Activated CD8-positive, alpha-beta memory T cell treated with anti-CD3 and anti-CD28 coated beads for 24 hours (primary cell): ENCODE measurements at places on chromosomes 3 and 15.

GRCh38 chr3:188007897-188008296, 146.1 kb upstream of the LPP start:
- DNase-seq = no peak

DNA sequence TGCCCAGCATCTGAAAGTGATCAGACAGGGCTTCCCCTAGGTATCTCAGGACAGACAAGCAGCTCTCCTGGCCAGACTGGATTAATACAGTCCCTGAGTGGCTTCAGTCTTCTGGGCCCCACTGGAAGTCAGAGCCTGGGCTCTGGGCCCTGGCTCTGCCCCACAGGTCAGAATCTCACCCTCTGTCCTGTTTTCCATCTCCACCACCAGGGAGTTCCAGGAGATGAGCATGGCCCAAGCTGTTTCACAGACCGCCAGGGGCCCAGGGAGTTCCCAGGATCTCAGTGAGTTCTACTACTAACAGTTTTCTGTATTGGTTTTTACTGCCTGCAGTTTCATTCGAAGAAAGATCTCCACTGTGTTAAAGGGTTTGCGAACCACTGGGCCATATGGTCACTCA, 131.5 kb downstream of the MEX3B start:
- no peak for DNase-seq

DNA sequence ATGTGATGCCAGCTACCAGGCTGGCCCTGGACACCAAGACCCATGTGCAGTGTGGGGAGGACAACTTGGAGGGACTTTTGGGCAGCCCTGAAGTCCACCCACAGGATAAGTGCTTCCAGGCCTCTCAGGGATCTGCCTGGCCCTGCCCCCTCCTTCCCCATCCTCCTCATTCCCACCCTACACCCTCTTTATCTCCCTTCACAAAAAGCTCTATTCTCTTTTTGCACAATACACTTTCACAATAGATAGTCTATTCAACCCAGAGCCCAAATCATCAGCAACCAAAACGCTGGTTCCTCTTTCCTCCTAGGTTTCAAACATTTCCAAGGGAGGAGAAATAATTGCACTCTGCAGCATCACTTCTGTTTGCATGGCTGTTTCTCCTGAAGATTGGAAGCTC, 7.8 kb upstream of the ZNF710 start:
- no peak for DNase-seq

- no peak for DNase-seq
Measured at GRCh38 chr3:85726241-85726640, 767.5 kb downstream of the CADM2 start.

GRCh38 chr3:27504749-27505148, 20.6 kb upstream of the SLC4A7 start:
- DNase-seq = no peak

DNA sequence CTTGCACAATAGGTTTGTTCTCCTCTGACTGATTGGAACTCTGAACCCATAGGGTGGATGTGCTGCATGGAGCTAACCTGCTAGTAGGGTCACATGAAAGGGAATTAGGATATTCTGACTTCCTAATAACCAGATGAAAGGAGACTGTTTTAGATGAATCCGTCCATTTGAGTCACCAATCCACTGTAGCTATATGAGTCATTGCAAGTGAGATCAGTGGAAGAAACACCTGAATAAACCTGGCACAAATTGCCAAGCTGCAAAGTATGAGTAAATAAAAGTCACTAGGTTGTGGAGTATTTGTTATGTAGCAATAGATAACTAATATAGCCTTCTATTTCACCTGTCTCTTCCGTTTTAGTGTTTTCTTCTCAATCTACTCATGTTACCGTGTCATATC, 584.4 kb downstream of the PDCD6IP start:
- DNase-seq = no peak

DNA sequence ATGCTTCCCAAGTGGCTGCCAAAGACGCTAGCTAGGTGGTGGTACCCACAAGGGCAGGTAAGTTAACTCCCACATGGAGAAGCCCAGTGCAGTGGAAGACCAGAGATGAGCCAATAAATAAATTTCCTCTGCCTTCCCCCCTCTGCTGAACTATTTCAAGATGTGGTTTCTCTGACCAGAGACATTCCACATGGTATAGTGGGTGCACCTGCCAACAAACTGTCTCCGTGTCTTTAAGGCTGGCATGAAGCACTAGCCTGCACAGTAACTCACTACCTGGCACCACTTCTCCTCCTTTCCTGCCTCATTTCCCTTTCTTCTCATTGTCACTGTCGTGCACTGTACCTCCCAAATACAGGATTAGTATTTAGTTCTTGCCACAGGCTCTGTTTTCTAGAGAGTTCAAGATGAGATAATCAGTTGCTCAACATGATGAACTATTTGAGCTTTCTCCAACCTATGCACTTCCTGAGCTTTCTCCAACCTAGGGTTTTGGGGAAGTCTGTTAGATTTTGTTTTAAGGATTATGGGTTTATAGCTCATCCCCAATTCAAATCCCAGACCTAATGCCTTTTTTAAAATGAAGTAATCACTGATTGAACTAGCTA, 8.4 kb upstream of the CRTAP start:
- DNase-seq = no peak

GRCh38 chr15:81882504-81882903, 163.3 kb downstream of the MEX3B start:
- no peak for DNase-seq

- DNase-seq = no peak
Measured at GRCh38 chr15:51368751-51369450, 27.4 kb downstream of the GLDN start.

DNA sequence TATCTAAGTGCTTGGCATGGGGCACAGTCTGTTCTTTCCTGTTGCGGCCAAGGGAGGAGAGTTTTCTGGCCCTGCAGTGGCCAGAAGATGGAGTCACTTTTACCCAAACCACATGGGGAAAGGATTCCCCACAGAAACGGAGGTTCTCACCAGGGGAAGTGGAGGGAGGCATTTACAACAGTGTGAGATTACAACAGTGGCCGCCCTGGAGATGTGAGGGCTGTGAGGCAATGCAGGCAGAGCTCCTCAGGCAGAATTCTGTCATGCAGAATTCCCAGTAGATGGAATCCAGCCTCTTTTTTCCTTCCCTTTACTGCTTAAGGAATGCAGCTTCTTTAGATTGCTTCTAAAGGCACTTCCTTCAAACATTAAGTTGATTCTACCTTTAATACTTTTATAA, 83.1 kb downstream of the CACNA1D start:
- DNase-seq = no peak
